ENCODE measurements at places on chromosomes 3 and 15.

DNA sequence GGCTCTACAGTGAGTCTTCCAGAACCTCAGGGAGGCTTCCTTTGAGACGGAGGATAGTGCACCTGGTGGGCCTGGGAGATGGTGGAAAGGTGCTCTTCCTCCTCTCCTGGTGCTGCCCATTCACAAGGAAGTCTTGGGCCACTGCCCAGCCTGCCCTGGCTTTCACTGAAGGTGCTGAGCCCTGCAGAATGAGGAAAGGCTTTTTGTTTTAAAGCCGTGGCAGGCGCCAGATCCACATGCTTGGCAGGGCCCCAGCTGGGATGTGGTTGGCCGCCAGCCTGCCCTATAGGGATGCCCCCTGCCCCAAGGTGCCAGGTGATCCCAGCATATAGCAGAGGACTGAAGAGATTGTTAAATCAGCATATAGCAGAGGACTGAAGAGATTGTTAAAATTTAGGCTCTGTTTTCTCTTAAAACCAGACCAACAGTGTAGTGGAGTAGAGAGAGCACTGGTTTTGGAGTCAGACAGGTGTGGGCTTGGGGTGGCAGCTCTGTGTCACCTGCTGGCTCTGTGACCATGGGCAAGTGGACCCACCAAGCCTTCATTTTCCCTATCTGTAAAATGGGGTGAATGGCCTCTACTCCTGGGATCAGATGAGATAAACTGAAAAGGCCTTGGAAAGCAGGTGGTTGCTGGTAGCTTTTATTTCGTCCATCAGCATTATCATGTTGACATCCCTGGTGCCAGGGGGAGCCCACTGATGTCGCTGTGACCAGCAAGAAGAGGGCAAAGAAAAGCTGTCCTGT, 53.3 kb downstream of the SLC6A6 start:
- no peak for DNase-seq

- no peak for DNase-seq
Measured at GRCh38 chr3:8453153-8453552, 48.5 kb upstream of the LMCD1 start.

GRCh38 chr3:9398700-9399336, 1.4 kb downstream of the SETD5 start:
- peak; percentile 65 for DNase-seq

DNA sequence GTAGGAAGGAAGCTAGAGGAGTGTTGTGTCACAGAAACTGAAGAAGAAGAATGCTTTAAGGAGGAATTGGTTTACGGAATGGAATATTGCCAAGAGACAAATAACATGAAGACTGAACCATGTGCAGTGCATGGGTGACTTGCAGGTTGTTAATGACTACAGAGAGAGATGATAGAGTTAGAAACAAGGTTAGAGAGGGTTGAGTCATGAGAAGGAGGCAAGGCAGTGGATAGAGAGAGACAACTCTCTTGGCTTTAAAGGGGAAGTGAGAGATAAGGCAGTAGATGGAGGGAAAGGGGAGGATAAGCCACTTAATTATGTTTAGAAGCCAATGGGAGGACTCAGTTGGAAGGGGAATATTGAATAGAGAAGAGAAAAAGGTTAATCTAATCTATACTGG, 119.3 kb upstream of the CCNL1 start:
- DNase-seq = no peak

- no peak for DNase-seq
Measured at GRCh38 chr3:157868196-157868595, 238.0 kb downstream of the SHOX2 start.

DNA sequence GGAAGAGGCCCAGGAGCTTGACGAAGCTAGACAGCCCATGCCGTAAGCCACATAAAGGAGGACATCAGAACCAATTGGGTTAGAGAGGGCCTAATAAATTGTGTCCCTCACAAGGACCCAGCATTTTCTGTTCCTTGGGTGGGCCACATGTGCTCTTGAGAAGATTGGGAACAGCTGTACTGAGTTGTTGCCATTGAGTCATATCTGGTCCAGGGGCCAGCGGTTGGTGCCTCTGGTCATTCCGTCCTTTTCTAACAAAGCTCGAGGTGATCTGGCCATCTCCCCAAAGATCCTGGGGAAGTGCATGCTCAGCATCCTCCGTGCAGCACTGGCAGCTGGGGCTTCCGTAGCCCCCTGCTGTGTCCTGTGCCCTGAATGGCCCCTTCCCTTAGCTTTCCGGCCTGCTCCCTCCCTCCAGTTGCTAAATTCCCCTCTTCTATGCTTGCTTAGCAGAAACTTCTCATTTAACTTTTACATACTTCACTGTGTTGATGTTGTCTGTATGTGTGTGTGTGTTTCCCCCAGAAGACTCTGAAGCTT, 73.0 kb downstream of the EEFSEC start:
- no peak for DNase-seq

- DNase-seq = no peak
Measured at GRCh38 chr3:184655597-184655996, 56.3 kb downstream of the MAGEF1 start.

Measured in CD4-positive, alpha-beta memory T cell (primary cell).